ENCODE measurements at places on chromosomes 13 and 19.

DNA sequence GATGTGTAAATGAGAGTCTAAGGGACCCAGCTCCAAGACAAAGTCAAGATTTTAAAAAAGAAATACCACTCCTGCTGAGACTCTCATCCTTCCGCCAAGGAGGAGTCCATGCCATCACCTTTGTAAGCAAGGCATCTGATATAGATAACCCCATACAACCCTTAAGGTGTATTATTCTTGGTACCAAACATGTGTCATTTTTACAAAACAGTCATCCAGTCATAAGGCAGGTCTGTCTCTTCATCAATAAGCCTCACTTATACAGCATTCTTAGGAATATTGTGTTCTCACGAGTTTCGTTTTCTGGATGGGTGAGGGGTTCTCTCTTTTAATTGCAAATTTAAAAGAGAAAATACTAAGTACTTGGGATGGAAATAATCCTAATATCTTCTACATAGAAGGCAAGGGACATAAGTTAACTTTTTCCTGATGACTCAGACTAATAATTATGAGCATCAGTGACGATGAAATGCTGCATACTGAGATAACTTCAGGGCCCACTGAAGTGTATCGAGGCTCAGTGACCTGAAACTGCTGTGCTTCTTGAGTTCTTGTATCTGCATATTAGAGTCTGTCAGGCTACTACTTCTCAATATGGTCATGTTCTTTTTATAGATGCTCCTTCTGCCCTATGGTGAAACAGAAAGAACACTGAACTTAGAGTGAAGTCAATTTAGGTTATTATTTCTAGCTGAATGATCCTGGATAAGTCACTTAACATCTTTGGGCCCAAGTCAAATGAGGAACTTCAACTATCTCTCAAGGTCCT is 166.6 kb downstream of the KLF12 start:
- no peak for DNase-seq

GRCh38 chr19:21751384-21751783 is 16.0 kb downstream of the ZNF100 start:
- DNase-seq = no peak

- no peak for DNase-seq
Measured at GRCh38 chr19:33134571-33135041, 2.7 kb downstream of the WDR88 start.

DNA sequence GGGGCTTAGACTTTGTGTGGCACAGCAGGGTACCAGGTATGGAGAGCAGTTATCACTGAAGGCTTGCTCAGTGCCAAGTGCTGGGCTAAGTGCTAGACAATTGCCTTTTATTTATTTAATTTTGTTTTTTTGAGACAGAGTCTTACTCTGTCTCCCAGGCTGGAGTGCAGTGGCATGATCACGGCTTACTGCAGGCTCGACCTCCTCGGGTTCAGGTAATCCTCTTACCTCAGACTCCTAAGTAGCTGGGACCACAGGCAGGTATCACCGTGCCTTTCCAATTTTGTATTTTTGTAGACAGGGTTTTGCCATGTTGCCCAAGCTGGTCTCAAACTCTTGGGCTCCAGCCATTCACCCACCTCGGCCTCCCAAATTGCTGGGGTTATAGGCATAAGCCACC is 256.9 kb downstream of the ZNF536 start:
- DNase-seq = no peak

GRCh38 chr19:51010066-51010795 is 8.8 kb upstream of the KLK8 start:
- DNase-seq = no peak

GRCh38 chr19:18645035-18645511 is 8.2 kb downstream of the KLHL26 start:
- no peak for DNase-seq

- DNase-seq = no peak
Measured at GRCh38 chr19:1101337-1101698, 2.5 kb upstream of the GPX4 start.

DNA sequence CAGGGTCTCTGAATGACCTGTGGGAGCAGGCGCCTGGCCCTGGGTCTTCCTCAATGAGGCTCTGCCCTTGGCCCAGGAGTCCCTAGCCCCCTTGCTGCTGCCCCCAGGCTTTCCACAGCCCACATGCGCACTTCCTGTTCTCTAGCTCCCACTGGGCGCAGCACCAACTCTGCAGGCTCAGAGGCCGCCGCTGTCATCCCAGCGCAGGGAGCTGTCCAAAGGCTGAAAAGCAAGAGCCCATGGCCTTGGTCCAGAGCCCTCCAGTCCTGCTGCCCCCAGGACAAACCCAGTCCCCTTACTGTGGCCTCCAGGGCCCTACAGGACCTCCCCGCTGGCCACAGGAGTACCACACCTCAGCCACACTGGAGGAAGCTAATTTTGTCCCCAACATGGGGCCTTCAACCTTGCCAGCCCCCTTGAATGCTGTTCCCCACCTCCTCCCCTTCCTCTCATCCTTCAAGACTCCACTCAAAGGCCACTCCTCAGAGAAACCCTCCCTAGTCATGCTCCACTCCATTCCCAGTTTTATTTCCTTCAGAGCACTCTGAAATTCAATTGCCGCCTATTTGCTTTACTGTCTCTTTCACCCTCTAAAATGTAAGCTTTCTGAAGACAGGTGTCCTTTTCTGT is 8.0 kb upstream of the POU2F2 start:
- DNase-seq = no peak

DNA sequence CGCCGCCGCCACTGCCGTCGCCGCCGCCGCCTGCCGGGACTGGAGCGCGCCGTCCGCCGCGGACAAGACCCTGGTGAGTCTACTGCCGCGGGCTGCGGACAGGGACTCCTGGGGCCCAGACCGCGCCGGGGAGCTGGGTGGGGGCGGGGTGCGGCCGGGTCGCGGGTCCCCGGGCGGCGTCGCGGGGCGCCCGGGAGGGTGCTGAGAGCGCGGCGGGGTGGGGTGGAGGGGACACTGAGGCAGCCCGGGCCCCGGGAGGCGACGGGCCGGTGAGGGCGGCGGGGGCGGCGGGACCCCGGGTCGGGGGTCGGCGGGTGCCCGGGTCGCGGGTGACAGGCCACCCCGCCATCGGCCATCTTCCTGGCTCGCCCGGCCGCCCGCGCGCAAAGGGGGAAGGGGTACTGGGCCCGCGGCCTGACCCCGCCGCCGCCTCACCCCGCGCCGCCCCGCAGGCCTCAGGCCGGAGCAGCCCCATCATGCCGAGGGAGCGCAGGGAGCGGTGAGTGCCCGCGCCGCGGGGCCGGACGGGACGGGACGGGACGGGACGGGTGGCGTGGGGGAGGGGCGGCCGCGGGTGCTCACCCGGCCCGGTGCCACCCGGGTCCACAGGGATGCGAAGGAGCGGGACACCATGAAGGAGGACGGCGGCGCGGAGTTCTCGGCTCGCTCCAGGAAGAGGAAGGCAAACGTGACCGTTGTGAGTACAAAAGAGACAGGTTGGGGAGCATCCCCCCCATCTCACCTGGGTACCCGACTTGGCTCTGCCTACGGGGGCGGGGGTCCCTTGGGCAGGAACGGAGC is 489 bp downstream of the CCNE1 start:
- DNase-seq = peak; percentile 18

GRCh38 chr13:85262499-85262898 is 536.7 kb downstream of the SLITRK6 start:
- no peak for DNase-seq

DNA sequence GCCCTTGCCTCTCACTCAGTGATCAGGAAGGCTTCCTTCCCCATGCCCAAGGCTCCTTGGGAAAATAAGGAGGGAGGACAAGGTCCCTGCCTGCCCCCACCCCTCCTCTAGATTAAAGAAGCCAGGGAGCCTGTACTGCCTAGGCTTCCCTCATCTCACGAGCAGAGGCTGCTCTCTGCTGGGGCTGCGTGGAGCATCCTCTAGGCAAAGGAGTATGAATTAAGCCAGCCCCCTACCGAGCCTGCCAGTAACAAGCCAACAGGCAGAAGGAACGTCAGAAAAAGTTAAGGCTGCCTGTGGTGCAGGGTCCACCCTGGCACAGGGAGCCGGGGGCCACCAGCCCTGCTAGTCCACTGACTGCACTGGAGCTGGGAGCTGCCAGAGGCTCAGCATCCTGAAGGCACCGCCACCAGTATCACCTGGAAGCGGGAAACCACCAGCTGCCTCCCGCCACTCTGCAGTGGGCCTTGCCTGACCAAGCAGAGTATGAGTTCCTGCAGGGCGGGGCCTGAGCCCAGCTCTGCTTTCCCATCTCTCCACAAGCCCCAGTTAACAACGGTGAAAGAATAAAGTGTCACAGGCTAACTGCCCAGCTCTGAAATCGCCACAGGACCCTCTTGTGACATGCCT is 6.8 kb downstream of the NAPA start:
- no peak for DNase-seq

GRCh38 chr13:95039415-95039814 is 261.8 kb downstream of the ABCC4 start:
- no peak for DNase-seq

- DNase-seq = no peak
Measured at GRCh38 chr19:14081797-14082674, 3.5 kb downstream of the C19orf67 start.

GRCh38 chr13:29564818-29565217 is 30.7 kb downstream of the SLC7A1 start:
- no peak for DNase-seq

- DNase-seq = peak; percentile 59
Measured at GRCh38 chr19:19540715-19541515, 2.9 kb downstream of the CILP2 start.

GRCh38 chr19:29596885-29597525 is 9.1 kb upstream of the POP4 start:
- no peak for DNase-seq

DNA sequence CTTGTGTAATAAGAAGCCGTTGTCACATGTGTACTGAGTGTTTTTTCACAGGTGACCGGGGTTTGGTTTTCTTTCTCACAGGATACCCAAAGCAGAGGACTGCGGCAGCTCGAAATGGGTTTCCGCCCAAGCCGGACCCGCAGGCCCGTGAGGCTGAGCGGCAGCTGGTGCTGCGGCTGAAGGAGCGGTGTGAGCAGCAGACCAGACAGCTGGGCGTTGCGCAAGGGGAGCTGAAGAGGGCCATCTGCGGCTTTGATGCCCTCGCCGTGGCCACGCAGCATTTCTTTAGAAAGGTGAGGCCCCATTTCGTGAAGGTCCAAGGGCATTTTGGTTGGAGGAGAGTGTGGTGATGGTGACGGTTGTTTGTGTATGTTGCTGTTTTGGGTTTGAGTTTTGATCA is 236.3 kb downstream of the SLC7A1 start:
- DNase-seq = no peak

GRCh38 chr13:74131227-74131626 is 3.0 kb downstream of the KLF12 start:
- no peak for DNase-seq

DNA sequence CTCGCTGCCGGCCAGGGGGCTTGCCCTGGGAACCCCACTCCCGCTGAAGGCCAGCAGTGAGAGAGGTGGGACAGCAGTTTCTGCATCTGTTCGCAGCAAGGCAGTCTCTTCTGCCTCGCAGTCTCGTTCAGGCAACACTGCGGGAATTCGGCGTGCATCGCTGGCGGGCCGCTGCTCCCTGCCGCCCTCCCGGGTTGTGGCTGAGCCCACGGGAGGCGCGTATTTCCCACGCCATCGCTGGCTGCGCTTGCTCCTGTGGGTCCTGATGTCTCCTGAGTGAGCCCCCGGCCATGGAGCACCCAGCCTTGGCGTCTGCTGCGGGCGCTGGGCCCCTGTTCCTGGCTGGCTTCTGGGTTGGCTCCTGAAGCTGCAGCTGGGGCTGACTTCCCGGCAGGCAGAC is 227.9 kb downstream of the TEX29 start:
- DNase-seq = no peak

DNA sequence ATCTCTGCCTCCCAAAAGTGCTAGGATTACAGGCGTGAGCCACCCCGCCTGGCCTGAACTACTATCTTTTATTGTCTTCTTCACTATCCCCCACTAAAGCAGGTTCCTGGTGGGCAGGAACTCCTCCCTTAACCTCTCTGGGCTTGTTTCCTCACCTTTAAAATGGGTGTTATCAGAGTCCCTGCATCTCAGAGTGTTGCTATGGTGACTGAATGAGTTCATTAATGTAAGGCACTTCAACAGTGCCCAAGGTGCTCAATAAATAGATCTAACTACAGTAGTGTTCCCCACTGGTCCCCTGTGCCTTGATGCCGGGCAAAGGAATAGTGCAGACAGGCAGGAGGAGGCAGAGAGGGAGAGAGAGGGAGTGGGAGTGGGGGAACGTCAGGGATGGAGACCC is 20.5 kb downstream of the CCDC97 start:
- no peak for DNase-seq

- DNase-seq = no peak
Measured at GRCh38 chr13:110397436-110398115, 90.5 kb downstream of the COL4A2 start.

DNA sequence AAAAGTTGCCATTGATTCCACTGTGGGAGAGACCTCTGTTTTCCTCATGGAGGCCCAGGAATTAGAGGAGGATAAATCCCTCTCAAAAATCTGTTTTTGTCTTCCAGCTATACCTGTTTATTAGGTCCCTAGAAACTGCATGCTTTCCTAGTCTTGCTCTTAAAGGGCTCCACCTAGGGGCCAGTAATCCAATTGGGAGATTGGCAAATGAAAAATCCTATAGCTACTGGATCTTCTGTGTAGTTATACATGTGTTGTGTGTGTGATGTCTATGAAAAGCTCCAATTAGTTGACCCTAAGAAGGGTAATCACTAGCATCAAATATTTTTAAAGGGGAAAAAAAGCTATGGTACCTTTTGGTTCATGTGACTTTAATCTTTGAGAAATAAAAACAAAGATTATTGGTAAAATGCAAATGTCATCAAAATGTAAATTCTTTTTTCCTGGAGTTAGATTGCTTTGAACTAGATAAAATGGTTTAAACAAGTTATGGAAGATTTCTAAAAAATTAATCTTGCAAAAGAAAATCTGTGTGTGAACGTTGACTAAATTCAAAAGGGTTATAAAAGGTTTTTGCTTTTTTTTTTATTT is 63.4 kb upstream of the C1QTNF9B start:
- DNase-seq = no peak

DNA sequence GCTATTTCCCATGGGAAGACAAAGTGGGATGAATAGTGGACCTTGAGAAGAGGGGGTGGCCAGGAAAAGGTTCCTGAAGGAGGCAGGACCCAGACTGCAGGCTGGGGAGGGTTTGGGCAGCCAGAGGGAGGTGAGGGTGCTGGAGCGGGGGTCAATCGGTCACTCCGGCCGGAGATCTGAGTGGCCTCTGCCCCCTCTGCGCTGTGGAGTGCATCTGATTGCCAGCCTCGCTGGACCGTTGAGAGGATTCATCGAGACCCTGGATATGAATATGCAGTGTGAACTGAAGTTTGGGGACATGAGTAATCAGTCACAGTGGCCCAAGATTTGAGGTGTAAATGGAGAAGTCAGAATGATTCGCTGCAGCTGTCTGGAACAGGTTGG is 5.5 kb upstream of the ZNF580 start:
- DNase-seq = no peak

DNA sequence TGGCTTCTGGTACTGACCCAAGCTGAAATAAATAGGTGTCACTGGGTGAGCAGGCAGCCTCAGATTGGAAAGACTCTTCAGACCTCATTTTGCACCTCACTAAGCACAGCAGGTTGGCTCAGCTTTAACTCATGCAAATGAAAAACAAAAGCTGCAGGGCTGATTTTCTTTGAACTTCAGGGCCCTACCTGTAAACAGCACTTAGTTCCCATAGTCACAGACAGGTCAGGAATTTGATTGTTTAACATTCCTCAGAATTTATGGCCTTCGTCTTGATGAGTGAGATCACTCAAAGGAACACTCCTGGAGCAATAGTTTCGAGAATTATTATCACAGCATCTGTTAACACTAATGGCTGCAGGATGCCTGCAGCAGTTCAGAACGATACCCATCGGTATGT is 718.5 kb downstream of the EFNB2 start:
- DNase-seq = no peak

Measured in BE2C (cell line).